ENCODE measurements at places on chromosomes 11 and 22.

DNA sequence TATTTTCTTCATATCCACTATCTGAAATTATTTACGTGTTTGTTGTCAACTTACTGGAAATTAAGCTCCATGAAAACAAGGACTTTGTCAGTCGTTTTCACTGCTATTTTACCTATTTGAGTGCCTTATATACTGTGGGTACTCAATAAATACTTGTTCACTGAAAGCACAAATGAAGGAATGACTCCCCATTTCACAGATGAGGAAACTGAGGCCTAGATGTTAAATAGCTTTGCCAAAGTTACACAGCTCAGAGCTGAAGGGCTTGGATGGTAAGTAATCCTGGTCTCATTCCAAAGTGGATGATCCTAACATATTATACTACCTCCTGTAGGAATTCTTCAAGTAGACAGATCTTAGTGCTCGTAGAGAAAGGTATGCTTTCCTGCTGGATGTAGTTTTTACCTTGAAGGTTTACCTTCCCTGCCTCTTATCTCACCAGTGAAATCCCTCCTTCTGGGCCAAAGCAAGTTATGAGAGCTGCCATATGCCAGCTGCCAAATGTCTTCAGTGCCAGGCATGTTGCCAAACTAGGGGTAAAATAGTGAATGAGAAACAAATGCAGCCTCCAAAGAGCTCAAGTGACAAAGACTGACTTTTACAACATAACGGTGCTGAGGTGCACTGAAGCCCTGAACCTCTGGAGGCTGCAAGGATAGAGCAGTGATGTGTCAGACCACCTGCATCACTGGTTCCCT, 129.7 kb downstream of the TRIM44 start:
- DNase-seq = no peak

- no peak for DNase-seq
Observed at GRCh38 chr22:17063411-17064106, 21.2 kb upstream of the IL17RA start.

DNA sequence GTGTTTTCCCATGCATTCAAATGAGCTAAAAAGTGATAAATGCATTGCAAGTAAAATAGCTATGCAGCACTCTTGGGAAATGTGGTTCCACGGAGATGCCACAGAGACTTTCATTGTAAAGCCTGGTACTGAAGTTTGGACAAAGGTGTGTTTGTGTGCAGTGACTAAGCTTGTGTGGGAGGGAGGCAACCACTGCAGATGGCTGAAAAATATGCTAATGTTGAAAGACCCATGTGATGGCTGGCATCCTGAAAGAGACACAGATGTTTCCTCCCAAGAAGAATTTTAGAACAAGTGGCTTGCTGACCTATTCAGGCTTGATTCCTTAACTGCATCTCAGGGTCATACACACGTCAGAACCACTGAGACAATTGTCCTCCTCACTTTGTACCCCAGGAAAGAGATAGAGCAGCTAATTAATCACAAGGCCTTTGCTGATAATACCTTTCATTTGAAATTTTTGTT, 73.8 kb downstream of the FAM76B start:
- DNase-seq = peak; percentile 68

- peak; percentile 88 for DNase-seq
Observed at GRCh38 chr11:62805076-62805892, at the start of gene NXF1. Gene NXF1 (minus strand): TSS chr11:62805440. CDS start chr11:62805356, 84 bp downstream.

DNA sequence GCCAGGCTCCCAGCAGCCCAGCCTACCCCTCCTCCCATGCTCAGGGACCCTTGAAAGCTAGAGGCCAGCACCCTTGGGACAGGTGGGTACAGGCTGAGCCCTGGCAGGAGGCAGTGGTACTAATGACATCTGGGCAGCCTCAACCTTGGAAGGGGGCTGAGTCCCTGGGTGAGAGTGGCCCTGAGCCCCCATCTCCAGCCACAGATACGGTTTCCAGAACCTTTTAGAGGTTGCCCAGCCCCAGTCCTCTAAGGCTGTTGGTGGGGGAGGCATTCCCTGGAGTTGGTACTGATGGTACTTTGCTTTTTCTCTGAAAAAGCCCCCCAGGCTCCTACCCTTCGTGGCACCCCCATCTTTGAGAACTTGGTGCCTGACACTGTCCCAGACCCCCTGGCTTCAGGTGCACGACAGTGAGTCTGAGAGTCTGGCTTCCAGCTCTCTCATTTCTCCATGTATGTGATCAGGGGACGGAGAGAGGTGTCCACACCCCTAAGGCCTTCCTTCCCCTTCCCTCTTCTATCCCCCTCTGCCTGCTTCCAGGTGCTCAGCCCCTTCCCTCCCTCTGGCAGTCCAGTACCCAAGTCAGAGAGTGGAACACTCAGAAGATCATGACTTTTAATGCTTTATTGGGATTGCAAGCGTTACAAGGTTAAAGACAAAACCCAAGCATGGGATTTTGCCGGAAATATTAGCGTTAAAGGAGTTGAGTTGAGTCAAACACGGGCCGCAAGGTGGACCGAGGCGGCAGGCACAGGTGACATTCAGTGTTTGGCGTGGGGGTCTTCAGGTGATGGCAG, 10.5 kb downstream of the IGF2 start:
- DNase-seq = no peak

DNA sequence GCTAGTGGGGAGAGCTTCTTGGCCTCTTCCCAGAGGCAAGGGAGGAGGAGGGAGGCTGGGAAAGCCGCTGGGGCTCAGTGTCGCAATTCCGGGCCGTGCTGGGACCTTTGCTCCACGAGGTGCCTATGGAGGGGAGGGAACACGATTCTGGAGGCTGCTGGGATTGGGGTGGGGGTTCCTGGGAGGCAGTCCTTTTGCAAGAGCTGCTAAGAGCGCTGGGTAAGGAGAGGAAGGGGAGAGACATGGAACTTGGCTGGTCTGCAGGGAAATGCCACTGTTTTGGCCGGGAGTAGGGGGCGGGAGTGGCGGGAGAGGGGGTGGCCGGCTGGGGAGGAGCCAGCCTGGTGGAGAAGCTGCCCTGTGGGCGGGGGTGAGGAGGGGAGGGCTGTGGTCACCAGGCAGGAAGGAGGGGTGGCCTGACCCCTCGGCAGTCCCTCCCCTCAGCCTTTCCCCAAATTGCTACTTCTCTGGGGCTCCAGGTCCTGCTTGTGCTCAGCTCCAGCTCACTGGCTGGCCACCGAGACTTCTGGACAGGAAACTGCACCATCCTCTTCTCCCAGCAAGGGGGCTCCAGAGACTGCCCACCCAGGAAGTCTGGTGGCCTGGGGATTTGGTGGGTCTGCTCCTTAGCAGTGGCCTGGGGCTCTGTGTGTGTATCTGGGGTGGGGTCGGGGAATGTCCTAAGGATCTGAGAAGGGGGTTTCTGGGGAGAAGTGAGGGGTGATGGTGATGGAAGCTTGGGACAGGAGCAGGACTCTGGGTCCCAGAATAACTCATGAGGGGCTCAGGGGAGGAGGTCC, at the start of gene NR1H3:
Gene NR1H3 (plus strand): TSS at position 480 of the 800 bp plus-strand sequence. CDS start 1,221 bp downstream, outside the sequence.
- peak; percentile 26 for DNase-seq

DNA sequence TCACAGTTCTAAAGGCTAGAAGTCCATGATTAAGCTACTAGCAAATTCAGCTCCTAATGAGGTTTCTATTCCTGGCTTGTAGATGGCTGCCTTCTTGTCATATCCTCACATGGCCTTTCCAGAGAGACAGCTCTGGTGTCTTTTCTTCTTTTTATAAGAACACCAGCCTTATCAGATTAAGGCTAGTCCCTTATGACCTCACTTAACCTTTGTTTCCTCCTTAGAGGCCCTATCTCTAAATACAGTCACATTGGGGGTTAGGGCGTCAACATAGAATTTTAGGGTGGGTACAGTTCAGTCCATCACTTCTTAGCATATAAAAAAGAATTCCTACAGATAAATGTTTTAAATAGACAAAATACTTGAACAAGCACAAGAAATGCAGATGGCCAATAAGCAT, 18.2 kb upstream of the CLPB start:
- DNase-seq = no peak
